ENCODE measurements at places on chromosomes 12 and 14. TPM values are rescaled to one million over a fixed set of nuclear protein-coding genes. Genes with fewer than 3 reads are reported as not detected.

The ADAM20 gene
- 1.6 TPM for total RNA-seq

The MYO1H gene
- not detected for total RNA-seq

The CCDC177 gene
- total RNA-seq, result not detected

The LRP1 gene
- total RNA-seq, result 0.56 TPM

The IL22 gene
- total RNA-seq, result not detected

The GPR132 gene
- total RNA-seq, result not detected

The REC8 gene
- 22.1 TPM for total RNA-seq

DNA sequence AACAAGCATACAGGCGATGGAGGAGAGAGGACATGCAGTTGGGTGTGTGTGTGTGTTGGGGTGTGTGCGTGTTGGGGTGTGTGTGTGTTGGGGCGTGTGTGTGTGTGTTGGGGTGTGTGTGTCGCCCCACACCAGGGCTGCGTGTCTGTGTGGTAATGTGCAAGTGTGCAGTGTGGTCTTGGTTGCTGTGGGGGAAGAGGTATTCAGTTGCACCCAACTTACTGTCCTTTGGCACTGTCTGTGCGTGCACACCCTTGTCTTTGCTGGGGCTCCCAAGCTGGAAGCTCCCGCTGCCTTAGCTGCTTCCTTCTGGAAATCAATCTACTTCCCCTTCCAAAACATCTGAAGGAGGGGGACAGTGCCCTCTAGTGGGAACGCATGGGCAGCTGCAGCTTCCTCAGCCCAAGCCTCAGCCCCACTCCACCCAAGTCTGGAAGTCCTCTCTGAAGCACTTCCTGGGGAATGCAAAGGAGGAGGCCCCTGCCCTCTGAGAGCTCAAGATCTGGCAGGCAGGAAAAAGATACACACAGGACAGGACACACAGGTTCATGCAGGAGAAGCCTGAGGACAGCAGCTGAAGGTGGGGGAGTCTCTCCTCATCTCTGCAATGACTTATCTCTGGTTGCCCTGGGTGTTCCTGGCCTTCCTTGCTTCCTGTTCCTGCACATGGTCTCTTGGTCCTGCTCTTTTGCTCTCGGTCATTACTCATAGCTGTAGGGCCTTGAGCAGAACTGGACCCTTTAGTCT is 13.1 kb downstream of the ASIC1 start:
- H3K4me1 ChIP-seq, result peaks cover 55% of the 10 kb centered on the region
- no peaks in the 10 kb centered on the region for H3K27me3 ChIP-seq
- no peak overlapping the region for H3K4me3 ChIP-seq
- no peak overlapping the region for H3K27ac ChIP-seq

- no peak overlapping the region for H3K27ac ChIP-seq
- H3K27me3 ChIP-seq, result no peaks in the 10 kb centered on the region
- DNase-seq, result no peak
- no peaks in the 10 kb centered on the region for H3K36me3 ChIP-seq
- no peak overlapping the region for H3K4me3 ChIP-seq
- no peaks in the 10 kb centered on the region for H3K4me1 ChIP-seq
Observed at GRCh38 chr12:70948236-70948975, 27.9 kb upstream of the PTPRR start.

DNA sequence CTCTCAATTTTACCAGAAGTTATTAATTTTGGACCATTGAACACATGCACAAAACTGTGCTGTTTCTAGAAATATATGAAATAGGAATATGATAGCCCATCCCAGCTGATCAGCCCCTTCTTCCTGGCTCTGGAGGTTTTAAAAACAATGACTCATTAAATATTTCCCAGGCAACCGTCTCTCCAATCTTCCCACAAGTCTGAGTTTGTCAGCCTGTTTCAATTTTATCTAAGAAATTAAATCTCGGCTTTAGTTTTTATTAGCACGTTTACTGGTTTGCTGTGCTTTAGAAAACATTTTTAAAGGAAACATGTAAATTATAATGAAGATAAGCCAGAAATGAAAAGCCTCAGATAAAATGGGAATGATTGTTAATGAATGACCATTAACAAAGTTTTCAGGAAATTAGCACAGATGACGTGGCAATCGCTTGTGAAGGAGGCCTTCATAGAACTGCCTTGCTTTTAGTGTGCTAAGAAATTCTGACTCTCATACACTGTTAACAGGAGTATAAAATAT is 89.3 kb upstream of the RAP1B start:
- H3K4me3 ChIP-seq, result no peak overlapping the region
- no peak overlapping the region for H3K27ac ChIP-seq
- no peaks in the 10 kb centered on the region for H3K4me1 ChIP-seq
- no peak for DNase-seq

DNA sequence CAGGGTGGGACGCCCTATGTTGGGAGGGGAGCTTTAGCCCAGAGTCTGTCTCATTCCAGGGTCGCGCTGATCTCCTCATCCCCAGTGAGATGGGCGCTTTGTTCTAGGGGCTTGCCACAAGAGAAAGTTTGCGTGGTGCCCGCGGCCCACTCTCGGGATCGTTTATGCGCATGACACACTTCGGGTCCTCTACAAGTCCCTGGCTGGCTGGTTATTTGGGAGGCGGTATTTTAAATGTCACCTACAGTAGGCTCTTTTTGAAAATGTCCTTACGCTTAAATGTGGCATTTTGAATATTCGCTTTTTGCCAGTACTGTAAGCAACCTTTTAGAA is 541 bp downstream of the GOLT1B start:
- no peaks in the 10 kb centered on the region for H3K27me3 ChIP-seq
- H3K27ac ChIP-seq, result peak overlapping the region; percentile 10
- DNase-seq, result peak; percentile 58
- H3K4me1 ChIP-seq, result peaks cover 46% of the 10 kb centered on the region
- peaks cover 23% of the 10 kb centered on the region for H3K36me3 ChIP-seq

DNA sequence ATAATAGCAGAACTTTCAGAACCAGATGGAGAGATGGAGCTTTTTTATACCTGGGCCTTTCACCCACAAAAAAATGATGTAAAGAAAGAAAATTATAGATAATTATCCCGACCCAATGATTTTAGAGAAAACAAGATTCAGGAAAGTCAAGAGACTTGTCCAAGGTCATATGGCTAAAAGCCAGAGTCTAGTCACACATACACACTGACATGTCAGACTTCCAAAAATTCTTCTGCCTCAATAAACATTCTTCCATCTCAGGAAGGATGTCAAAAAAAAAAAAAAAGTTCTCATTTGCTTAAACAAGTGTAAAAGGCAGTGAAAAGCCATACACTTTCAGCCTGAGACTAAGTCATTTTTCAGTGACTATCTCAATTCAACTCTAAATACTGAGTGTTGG is 116.0 kb downstream of the PRICKLE1 start:
- H3K27ac ChIP-seq, result no peak overlapping the region
- H3K4me1 ChIP-seq, result peaks cover 61% of the 10 kb centered on the region
- H3K27me3 ChIP-seq, result no peaks in the 10 kb centered on the region
- DNase-seq, result no peak

- H3K27ac ChIP-seq, result no peak overlapping the region
- H3K4me1 ChIP-seq, result no peaks in the 10 kb centered on the region
- no peaks in the 10 kb centered on the region for H3K36me3 ChIP-seq
- H3K27me3 ChIP-seq, result no peaks in the 10 kb centered on the region
- DNase-seq, result no peak
Observed at GRCh38 chr12:104951759-104952509, 6.2 kb downstream of the SLC41A2 start.

DNA sequence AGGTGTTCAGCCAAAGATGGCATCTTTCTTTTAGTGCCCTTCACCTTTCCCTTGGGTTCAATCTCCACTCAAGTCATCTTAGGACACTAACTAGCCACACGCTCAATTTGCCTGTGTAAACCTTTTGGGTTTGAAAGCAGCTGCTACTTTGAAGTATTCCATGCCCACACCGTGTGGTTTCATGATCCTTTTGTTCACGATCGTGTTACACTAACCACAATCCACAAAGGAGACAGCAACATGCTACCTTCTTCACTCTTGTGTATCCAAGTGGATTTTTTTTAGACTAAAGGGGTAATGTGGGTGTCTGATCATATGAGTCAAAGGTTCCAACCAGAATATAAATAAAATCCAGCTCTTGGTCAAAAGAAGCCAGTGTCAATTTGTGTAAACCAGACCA is 122.7 kb upstream of the FAR2 start:
- no peak for DNase-seq
- no peaks in the 10 kb centered on the region for H3K36me3 ChIP-seq
- no peaks in the 10 kb centered on the region for H3K4me1 ChIP-seq

DNA sequence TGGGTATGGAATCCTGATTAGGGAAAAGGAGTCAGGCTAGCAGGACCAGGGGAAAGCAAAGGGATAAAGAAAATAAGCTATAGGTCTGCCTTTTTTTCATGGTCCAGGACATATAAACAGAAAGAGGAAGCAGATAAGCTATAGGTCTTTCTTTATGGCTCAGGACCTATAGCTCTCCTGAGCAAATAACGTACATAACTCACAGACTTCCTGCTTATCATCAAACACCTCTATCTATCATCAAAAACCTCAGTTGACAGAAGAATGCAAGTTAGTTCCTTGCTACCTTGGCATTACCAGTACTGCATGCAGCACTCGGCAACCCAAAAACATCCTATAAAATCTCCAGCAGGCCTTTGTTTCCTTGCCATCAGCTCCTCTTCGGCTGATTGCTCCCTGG is 238.7 kb upstream of the OR4E1 start:
- no peaks in the 10 kb centered on the region for H3K27me3 ChIP-seq
- no peak overlapping the region for H3K27ac ChIP-seq

GRCh38 chr12:48165089-48165981 is 8.0 kb upstream of the ASB8 start:
- peaks cover 6% of the 10 kb centered on the region for H3K4me1 ChIP-seq
- DNase-seq, result peak; percentile 89
- no peaks in the 10 kb centered on the region for H3K27me3 ChIP-seq
- H3K36me3 ChIP-seq, result no peaks in the 10 kb centered on the region

GRCh38 chr12:120327593-120327992 is at the start of gene PLA2G1B:
Gene PLA2G1B, minus strand, starts transcription at chr12:120327779. Its CDS starts 26 bp downstream, at chr12:120327753.
- peaks cover 9% of the 10 kb centered on the region for H3K4me1 ChIP-seq
- no peak within 1 kb of the TSS for H3K4me3 ChIP-seq
- H3K36me3 ChIP-seq, result no peaks in the 10 kb centered on the region
- H3K27me3 ChIP-seq, result no peaks in the 10 kb centered on the region
- H3K27ac ChIP-seq, result no peak within 1 kb of the TSS

- DNase-seq, result no peak
- H3K4me1 ChIP-seq, result no peaks in the 10 kb centered on the region
- no peak overlapping the region for H3K27ac ChIP-seq
Observed at GRCh38 chr12:13735734-13736133, 245.7 kb downstream of the GRIN2B start.

Data from Karpas-422 (cell line).